H9 (cell line): ENCODE measurements at places on chromosomes 7 and 10.

GRCh38 chr7:114334989-114335388 is 79.6 kb upstream of the FOXP2 start:
- no peak for DNase-seq
- no peak overlapping the region for H3K4me3 ChIP-seq
- no peaks in the 10 kb centered on the region for H3K36me3 ChIP-seq

DNA sequence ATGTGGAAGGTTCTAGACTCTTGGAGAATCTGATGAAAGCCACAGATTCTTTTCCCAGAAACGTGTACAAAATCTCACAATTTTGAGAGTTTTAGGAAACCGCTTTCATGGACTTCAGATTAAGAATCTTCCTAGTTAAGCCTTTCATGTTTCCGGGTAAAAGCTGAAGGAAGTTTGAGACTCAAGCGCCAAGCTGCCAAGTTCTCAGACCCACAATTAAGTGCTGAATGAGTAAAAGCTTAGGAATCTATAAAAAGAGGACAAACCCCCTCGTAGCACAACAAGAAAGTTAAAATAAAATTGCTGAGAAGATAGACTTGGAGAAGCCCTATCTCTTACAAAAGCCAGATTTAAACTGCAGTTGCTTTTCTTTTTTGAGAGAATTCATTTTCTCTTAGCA is 99.6 kb downstream of the ST8SIA6 start:
- H3K4me3 ChIP-seq = no peak overlapping the region
- H3K27ac ChIP-seq = no peak overlapping the region
- no peaks in the 10 kb centered on the region for H3K27me3 ChIP-seq
- no peaks in the 10 kb centered on the region for H3K36me3 ChIP-seq
- no peaks in the 10 kb centered on the region for H3K4me1 ChIP-seq

- H3K27ac ChIP-seq = no peak overlapping the region
- H3K4me3 ChIP-seq = peak overlapping the region; percentile 37; the same call in 1 of the 3 replicates
- peaks cover 8% of the 10 kb centered on the region; the same call in 1 of the 2 replicates for H3K27me3 ChIP-seq
- peaks cover 6% of the 10 kb centered on the region; the same call in 1 of the 2 replicates for H3K4me1 ChIP-seq
These were observed 1.7 kb upstream of the CXCL12 start for GRCh38 chr10:44386546-44387052.

GRCh38 chr10:87750001-87750671 is 67.9 kb downstream of the ATAD1 start:
- no peaks in the 10 kb centered on the region for H3K4me1 ChIP-seq
- peaks cover 21% of the 10 kb centered on the region for H3K36me3 ChIP-seq
- H3K4me3 ChIP-seq = no peak overlapping the region
- no peaks in the 10 kb centered on the region for H3K27me3 ChIP-seq
- no peak for DNase-seq

- no peak overlapping the region for H3K27ac ChIP-seq
- H3K36me3 ChIP-seq = no peaks in the 10 kb centered on the region
- H3K4me3 ChIP-seq = no peak overlapping the region
These were observed 6.3 kb downstream of the WNT16 start for GRCh38 chr7:121334875-121335648.

DNA sequence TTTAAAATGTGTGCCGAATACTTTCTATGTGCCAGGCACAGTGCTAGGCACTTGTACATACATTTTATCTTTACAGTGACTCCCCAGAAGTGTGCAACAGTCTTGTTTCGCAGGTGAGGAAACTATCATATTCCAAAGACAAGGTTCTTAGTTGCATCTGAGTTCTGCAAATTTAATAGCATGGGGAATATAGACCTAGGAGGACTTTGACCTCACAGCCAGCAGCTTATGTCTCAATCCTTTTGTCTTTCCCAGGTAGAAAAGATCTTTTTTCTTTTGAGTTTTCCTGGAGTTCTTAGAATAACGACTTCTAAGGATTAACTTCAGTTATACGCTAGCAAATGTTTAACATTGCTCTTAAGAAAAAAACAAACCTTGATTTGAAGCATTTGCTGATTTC is 482.8 kb upstream of the ZMIZ1 start:
- H3K4me3 ChIP-seq = no peak overlapping the region
- DNase-seq = no peak
- H3K27ac ChIP-seq = no peak overlapping the region
- no peaks in the 10 kb centered on the region for H3K4me1 ChIP-seq
